NT2/D1 (cell line): ENCODE measurements at places on chromosomes 2 and 18.

DNA sequence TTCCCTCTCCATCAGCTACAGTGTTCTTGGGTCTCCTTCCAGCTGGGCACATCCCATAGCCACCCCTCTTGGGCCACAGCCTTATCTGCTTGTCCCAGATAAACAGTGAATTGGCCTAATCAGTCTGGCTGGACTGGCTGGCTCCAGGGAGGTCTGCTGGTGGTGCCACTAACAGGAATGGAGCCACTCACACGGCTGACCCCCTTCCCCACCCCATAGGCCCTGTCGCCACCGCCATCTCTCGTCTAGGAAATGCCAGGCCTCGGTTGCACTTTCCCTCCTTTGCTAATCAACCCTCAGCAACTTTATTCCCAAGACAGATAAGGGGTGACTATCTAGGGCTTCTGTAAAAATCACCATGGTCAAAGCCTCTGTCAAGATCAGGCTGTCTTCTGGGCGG, 23.0 kb upstream of the TNP1 start:
- DNase-seq, result no peak

- DNase-seq, result no peak
Measured at GRCh38 chr18:54183390-54183789, 41.1 kb downstream of the MBD2 start.

- no peak for DNase-seq
Measured at GRCh38 chr2:4533806-4534205, 830.4 kb downstream of the DCDC2C start.

- DNase-seq, result no peak
Measured at GRCh38 chr2:36570416-36570815, 27.6 kb downstream of the FEZ2 start.

- DNase-seq, result no peak
Measured at GRCh38 chr2:42846932-42847595, 54.7 kb upstream of the HAAO start.

DNA sequence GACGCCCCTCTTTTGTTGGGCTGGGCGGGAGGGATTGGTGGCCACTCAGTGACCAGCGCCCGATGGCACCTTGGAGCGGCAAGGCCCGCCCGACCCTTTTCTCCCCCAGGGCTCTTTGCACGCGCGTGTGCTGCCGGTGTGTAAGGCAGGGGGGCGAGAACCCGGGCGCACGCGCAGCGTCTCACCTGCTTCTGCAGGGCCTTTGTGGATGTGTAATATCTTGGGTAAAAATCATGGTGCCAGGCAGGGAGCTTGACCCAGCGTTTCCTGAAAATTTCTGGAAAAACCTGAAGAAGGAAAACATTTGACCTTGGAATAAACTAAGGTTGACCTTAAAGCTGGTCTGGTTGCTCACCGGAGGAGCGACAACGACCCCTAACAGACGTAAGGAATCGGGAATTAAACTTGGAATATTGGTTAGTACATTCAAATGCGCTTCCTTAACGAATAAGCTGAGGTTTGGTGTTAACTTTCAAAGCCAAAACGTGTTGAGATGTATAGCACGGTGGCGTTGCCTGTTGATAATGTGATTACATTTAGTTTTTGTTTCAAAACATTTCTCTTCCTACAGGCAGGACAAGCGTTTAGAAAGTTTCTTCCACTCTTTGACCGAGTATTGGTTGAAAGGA, 438 bp downstream of the HSPE1 start:
- no peak for DNase-seq

DNA sequence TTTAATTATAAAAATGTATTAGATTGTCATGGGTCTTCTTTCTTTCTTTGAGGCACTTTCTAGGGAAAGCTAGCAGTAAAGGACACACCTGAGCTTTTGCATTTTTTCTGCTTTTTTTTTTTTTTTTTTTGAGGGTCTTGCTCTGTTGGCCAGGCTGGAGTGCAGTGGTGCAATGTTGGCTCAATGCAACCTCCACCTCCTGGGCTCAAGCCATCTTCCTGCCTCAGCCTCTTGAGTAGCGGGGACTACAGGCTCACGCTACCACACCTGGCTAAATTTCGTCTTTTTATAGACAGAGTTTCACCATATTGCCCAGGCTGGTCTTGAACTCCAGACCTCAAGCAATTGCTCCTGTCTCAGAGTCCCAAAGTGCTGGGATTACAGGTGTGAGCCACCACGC, 40.5 kb downstream of the ROCK1 start:
- DNase-seq, result no peak

DNA sequence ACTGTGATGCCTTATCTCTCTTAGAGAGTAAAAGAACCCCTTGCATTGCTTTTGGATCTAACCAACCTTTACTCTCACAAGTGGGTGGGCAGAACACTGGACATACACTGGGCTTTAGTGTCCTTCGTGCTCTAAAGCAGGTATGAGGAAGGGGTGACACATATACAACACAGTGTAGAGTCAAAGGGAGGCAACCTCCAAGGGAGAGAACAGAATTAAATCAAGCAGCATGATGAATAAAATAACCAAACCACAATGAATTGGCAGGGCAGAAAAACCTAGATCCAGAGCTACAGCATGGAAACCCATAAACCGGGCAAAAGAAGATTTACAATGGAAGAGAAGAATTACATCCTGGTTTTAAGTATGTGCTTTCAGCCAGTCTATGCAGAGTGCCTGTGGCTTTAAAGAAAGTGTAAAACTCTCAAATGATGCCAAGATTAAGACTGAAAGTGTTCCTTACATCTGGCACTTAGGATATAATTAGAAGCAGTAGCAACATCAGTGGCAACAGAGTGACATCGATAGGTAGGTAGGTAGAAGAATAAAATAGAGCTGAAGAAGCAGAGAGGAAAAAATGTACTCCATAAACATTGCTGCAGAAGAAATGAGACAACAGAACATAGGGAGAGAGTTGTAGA, 191.7 kb upstream of the ZC3H15 start:
- DNase-seq, result no peak

- no peak for DNase-seq
Measured at GRCh38 chr2:197296835-197297234, 13.7 kb downstream of the ANKRD44 start.

- no peak for DNase-seq
Measured at GRCh38 chr2:128452536-128453530, 134.2 kb upstream of the HS6ST1 start.

DNA sequence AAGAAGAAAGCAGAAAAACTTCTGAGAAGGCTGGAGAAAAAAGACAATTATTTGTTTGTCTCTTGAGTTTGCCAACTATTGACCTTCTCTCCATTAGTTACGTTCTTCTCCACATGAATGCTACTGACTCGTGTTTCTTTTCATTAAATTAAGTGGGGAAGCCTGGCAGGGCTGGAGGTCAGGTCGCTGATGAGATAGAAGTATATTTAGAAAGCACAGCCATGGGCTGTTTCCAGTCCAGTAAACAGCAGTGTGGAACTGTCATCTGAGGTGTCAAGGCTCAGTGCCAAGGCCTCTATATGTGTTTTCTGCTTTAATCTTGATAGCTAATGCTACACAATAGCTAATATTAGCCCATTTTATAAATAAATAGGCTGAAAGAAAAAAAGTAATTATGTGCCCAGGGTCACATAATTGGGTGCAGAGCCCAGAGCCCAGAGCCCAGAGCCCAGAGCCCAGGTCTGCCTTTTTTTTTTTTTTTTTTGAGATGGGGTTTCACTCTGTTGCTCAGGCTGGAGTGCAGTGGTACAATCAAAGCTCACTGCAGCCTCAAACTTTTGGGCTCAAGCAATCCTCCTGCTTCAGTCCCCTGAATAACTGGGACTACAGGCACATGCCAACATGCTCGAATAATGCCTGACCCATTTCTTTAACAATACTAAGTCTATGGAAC, 6.3 kb downstream of the MSGN1 start:
- no peak for DNase-seq

DNA sequence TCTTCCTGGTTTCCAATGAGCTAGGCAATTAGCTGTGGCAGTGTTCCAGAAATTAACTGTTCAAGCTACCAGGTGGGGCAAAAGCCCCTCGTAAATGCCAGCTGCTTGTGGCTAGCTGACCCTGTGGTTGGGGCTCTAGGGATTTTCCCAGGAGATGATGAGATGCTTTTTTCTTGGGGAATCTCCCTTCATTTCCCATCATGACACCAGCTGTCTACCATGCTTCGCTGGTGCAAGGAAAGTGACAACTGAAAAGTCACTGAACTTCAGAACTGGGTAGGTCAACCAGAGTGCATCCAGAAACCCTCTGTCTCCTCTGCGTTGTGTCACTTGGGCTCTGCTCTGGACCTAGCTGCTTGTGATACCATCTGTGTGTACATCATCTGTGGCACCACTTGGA, 386.5 kb upstream of the DCC start:
- DNase-seq, result no peak

DNA sequence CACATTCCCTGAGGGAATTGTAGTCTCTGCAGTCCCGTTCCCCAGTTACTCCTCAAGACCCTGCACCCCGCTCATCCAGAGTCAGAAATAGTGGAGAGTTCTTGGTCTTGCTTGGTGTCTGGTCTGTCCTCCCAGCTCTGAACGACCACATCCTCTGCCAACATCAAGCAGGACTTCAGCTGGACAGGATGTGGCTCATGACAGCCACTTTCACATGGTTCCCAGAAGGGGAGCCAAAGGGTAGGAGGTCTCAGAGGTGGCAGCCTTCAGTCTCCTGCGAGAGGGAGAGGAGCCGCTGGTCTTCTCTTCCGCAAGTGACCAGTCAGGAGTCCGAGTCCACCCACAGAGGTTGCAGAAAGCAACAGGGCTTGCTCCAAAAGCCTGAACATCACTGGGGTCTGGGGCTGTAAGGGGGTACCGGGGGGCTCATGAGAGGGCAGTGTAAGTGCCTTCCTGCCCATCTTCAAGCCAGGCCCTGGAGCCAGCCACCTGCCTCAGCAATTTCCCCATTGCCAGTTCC, 29.8 kb downstream of the B3GNT7 start:
- no peak for DNase-seq

DNA sequence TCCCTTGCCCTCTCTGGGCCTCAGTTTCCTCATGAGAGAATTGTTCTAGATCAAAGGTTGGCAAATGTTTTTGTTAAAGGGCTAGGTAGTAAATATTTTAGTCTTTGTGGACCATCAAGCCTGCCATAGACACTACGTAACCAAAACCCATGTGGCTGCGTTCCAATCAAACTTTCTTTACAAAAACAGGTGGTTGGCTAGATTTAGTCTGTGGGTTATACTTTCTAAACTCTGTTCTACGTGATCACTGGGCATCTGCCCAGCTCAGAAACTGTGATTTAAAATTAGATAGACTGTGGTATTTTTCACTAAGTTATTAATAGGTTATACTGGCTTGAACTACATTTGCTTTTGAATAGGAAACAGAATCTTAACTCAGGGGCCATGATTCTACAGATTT, 149.8 kb upstream of the DCC start:
- DNase-seq, result no peak

- DNase-seq, result no peak
Measured at GRCh38 chr2:20307311-20307710, 43.3 kb downstream of the PUM2 start.

GRCh38 chr18:3388980-3389379, 61.0 kb upstream of the TGIF1 start:
- DNase-seq, result no peak

GRCh38 chr2:14925471-14925870, 293.0 kb downstream of the LRATD1 start:
- DNase-seq, result no peak

- no peak for DNase-seq
Measured at GRCh38 chr2:85604568-85605339, 2.3 kb upstream of the TMEM150A start.
